ENCODE measurements at places on chromosomes 1 and 21.

DNA sequence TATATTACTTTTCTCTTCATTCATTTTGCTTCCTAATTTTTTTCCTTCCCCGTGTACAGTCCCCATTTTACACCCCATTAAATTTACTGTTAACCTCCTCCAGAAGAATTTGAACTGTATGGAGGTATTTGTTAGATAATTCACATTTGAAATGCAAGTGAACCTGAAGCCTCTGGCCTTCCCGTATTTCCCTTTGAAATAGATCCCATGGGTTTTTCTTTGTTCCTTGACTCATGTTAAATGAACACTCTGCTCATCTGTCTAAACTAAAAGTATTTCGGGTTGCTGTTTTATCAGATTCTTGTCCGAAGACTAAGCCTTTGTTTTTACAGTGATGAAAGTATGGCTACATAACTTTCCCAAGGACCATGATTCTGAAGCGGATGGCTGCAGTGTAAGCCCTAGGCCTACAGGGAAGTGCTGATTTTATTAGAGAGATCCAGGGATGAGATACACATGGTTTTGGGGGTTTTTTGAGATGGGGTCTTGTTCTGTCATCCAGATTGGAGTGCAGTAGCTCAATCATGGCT lies 187.9 kb downstream of the PATJ start:
- no peak for DNase-seq

- no peak for DNase-seq
Observed at GRCh38 chr1:86998727-86999126, 84.3 kb downstream of the HS2ST1 start.

DNA sequence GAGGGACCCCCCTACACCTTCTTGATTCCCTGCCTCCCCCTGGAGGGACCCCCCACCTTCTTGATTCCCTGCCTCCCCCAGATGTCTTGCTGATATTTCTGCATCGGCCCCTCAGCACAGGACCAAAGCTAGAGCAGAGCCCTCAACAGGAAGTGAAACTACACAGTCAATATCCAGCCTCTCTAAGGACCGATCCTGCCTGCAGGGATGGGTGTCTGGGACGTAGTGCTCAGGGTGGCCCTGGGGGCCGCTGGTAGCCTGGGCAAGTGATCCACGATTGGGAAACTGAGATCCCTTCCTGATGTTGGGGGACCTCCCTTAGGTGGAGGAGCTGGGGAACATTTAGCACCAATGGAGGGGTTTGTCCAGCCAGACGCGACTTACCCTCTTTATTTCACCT lies 3.9 kb upstream of the LEFTY2 start:
- no peak for DNase-seq

- DNase-seq, result no peak
Observed at GRCh38 chr21:38561613-38562581, 63.6 kb upstream of the ERG start.

DNA sequence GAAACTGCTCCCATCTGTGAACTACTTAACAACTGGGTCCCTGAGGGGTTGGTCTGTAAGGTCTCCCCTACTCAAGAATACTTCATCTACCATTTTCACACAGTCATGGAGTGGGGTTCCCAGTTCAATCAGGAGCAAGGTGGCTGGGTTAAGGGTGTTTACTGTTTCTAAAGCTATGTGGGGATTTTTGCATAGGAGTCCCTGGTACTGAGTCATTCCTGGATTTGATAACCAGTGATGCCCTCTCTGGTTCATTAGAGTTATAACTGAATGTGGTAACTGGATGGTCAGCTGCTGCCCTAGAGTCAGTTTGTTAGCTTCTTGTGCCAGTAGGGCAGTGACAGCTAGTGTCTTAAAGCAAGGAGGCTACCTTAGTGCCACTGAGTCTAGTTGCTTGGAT lies 29.4 kb upstream of the KCNJ15 start:
- DNase-seq, result no peak

GRCh38 chr1:232301246-232301645 lies 328.7 kb downstream of the SIPA1L2 start:
- no peak for DNase-seq

GRCh38 chr1:20368866-20369470 lies 78.3 kb downstream of the VWA5B1 start:
- no peak for DNase-seq

GRCh38 chr21:38843806-38844503 lies 38.2 kb downstream of the ETS2 start:
- DNase-seq, result no peak

DNA sequence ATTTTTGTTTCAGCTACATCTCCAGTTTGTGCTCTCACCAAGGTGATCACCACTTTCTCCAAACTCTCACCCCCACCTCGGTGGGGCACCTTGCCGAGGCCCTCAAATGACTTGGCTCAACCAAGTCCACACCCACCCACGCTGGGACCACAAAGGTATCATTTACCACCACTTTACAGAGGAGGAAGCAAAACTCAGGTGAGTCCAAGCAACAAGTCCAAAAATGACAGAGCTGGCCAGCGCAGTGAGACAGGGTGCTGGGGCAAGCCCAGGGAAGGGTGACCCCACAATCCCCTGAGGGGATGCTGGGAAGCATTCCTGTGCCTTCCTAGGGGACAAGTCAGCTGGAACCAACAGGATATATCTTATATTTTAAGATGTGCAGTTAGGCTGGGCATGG lies 24.7 kb downstream of the SSBP3 start:
- DNase-seq, result no peak

DNA sequence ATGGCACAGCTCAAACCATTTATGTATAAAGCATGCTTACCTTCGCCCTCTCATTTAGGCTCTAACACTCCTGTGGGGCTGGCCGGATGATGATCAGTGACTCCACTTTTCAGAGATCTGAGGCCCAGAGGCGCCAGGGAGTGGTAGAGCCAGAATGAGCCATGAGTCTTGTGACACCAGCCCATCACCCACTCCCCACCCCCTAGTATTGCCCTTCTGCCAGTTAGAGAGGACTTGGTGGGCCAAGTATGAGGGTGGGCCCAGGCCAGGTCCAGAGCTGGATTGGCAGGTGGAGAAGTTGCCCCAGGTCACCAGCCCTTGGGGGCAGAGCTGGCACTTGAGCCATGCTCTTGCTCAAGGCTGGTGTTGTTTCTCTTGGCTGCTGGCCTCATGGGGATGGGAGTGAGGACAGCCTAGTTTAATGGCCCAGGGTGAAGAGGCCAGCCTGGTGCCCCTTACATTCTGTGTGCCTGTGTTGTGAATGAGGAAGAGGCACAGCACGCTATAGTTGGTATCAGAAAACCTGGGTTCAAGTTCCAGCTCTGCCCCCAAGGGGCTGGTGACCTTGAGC lies 30.2 kb upstream of the TTC4 start:
- DNase-seq, result no peak

- DNase-seq, result no peak
Observed at GRCh38 chr1:207919523-207920170, 8.7 kb upstream of the CD34 start.

DNA sequence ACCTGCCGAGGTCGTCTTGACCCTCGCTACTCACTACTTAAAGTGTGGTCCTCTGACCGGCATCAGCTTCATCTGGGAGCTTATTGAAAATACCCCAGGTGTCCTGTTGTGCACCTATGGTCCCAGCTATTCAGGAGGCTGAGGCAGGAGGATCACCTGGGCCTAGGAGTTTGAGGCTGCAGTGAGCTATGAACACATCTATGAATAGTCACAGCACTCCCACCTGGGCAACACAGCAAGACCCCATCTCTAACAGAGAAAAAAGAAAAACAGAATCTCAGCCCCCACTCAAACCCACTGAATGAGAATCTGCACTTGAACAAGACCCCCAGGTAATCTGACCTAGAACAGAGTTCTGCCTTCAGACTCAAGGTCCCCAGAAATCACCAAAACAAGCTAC lies 8.7 kb upstream of the OLIG1 start:
- DNase-seq, result no peak

GRCh38 chr1:52825868-52826267 lies 16.7 kb upstream of the ZYG11A start:
- no peak for DNase-seq

DNA sequence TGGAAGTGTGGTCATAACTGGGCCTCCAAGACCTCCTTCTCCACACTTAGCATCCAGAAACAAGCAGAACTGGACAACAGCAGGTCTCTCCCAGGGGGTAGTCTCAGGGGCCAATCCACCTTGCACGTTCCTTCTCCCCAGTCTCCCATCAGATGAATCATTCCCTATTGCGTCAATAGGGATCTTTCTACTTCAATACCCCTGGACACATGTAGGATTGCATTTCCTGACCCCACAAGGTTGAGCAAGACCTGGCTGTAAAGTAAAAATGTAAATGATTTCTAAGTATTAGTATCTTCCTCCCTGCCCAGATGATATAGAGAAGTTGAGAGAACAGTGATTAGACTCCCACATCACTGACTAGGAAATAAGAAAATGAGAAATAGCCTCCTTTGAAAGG lies 224.5 kb upstream of the CSF3R start:
- DNase-seq, result no peak

DNA sequence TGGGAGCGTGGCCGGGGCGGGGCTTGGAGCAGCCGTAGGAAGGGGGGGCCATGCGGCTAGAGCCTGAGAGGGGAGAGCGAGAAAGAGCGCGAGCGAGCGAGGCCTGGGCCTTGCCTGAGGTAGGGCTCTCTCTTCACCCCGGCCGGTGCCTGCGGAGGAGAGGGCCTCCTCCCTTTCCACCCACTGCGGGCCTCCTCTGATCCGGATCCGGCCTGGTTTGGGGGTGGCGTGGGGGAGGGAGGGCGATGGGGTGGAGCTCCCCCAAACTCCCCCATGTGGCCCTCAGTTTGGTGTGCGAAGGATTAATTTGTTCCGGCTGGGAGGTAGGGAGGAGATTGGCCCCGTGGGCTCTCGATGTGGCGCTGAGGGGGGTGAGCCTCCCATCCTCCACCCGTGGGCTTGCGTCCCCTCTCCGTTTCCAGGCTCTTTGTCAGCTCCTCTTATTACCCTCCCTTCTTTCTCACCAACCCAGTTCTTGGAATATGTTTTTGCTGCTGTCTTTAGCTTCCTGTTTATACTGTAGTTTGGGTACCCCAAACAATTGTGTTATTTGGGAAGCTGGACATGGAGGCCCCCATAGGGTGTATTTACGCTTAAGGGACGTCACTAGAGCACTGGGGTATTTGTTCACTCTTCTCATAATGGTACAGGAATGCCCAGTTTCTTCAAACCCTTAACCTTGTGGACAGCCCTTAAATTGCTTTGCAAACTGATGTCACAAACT lies 685 bp downstream of the UBAP2L start:
- DNase-seq, result peak; percentile 27

DNA sequence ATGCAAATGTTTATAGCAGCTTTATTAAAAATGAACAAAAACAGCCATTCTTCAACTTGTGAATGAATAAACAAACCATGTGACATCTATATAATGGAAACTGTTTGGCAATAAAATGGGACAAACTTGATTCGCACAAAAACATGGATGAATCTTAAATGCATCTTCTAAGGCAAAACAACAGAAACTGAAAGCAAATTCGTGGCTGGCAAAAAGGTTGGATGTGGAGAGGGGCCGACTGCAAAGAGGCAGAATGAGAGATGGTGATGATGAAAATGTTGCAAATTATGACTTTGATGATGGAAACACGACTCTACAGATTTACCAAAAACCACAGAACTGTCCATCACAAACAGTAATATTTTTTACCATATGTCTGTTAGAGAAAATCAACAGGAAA lies 327.0 kb upstream of the NR5A2 start:
- DNase-seq, result no peak

DNA sequence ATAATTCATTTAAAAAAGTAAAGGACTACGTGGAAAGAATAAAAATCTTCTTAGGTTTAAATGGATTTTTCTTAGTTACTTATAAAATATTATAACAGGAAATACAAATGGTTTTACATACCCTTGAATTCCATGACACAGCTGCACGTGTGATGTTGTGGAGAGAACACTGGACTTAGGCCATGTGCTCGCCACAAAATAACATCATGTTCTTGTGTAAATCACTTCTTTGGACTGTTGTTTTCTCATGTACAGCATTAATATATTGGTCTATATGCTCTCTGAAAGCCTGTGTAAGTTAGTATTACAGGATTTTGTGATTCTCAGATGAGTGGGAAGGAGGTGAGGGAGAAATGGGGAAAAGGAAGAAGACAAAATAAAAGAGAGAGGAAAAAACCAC lies 228.2 kb downstream of the DNM3 start:
- DNase-seq, result no peak

DNA sequence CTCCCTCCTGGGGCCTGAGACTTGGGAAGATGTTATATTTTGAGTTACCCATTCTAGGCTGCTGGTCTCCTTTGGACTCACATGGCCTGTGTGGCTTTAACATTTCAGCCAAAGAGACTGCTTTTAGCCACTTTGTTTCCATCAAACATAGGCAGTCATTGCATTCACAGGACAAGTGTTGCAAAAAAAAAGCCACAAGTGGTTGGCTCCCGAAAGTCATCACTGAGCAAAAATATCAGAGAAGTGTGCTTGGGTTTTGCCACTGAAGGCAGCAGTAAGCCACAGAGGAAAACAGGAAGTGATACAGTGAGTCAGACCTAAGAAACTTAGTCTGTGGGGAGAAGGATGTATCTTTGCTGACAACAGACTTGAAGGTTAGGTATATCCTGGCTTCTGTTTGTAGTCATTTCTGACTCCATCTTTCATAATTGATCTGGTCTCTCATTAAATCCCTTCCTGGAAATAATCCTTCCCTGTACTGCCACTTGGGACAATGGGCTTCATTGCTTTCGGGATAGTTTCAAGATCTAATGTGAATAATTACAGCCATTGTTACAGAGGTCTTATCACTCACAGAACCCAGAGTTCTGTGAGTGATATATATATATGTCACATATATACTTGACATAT lies 80.9 kb downstream of the COLGALT2 start:
- no peak for DNase-seq
